ENCODE measurements at places on chromosomes 5 and 9. TPM values are rescaled to one million over a fixed set of nuclear protein-coding genes. Genes with fewer than 3 reads are reported as not detected.

DNA sequence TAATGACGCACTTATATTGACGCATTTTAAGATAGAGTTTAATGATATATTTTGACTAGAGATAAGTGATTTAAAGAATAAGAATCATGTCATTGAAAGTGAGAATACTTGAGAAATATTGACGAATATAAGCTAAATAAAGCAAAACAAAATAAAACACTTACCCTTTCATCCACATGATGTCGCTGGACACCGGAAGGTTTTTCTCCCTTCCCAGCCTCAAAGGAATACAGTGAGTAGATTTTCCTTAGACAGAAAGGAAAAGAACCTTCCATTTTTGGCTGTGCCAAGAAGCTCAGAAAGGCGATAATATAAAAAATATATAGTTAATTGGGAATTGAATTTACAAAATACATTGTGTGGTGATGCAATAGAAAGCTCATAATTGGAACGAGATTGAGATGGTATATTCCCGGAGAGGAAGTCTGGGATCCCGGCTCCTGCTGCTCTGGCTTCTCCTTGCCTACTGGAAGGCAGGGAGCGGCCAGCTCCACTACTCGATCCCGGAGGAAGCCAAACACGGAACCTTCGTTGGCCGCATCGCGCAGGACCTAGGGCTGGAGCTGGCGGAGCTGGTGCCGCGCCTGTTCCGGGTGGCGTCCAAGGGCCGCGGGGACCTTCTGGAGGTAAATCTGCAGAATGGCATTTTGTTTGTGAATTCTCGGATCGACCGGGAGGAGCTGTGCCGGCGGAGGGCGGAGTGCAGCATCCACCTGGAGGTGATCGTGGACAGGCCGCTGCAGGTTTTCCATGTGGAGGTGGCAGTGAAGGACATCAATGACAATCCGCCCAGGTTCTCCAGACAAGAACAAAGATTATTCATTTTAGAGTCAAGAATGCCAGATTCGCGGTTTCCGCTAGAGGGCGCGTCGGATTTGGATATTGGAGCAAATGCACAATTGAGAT is at the start of gene PCDHA5:
TSS of gene PCDHA5 (plus strand) at position 239 of the 906 bp plus-strand sequence.
- DNase-seq, result no peak

- DNase-seq, result no peak
Measured at GRCh38 chr9:16720386-16720785, 150.1 kb downstream of the BNC2 start.

- no peak for DNase-seq
Measured at GRCh38 chr9:99866398-99866797, 40.1 kb upstream of the STX17 start.

DNA sequence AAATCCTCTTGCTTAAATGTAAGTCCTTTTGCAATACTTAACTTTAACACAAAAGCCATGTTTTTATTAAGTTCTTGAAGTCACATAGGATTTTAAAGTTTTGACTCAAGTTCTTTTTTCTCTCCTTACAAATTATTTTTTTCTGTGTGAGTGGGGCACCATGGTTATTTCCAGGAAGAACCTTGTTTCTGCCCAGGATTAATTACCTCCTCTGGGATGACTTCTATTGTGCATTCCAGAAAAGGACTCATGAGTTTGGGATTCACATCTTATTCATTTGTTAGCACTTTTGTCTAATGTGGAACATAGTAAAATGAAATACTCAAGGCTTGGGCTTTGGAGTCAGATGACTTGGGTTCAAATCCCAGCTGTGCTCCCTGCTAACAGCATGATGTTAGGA is 421.4 kb upstream of the WWC1 start:
- no peak for DNase-seq

- no peak for DNase-seq
Measured at GRCh38 chr5:160843240-160843639, 8.8 kb downstream of the ATP10B start.

GRCh38 chr5:1565737-1566734 is 42.3 kb upstream of the LPCAT1 start:
- no peak for DNase-seq

The FBXO10 gene
- total RNA-seq, result 6.4 TPM

GRCh38 chr9:121298016-121298538 is 30.1 kb downstream of the GSN start:
- no peak for DNase-seq

DNA sequence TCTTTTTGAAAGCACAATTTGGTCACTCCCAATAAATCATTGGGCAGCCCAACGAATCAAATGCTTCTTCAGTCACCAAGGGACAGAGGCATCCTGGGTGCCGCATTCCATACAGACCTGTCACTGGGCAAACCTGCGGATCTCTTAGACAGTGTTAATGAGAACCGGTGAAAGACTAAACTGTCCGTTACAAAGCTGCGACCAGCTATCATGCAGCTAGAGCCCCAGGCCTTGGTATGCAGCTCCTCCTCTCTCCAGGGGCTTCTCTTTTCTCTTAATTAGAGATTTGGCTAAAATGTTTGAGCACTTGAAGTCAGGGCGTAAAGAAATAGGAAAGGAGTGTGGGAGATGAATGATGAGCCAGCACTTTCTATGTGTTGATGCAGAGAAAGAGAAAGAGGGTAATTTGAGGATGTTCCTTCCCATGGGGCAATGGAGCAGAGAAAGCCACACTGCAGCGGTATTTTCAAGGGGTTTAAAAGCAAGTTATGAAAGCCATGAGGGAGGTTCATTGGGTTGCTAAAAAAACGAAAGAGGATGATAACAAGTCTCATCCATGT is 175.3 kb downstream of the RFK start:
- DNase-seq, result no peak

DNA sequence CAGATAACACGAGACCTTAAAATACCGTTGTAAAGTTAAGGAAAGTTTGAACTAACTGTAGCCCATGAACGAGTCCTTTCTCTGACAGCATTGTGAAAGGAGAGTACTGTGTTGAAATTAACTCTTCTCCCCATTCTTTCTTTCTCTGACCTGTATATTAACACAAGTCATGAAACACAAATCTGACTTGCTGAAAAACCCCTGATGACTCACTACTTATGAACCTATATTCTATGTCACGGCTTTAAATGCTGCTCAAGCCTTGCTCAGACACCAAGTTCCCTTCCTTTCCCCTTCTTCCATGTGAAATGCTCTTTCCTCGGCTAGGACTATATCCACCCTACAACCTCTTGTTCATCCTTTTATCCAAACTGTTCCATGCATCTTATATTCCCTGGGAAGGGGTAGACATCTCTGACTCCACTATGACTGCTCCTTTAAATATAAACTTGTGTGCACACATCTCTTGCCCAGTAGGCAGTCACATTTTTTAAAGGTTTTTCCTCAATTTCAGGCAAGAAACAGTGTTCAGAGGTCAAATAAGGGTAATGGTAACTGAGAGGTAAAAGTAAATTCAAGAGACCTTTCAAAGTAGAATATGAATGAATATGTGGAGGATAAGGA is 142.9 kb downstream of the NFIB start:
- no peak for DNase-seq

GRCh38 chr5:138661291-138661960 is 86.2 kb upstream of the HSPA9 start:
- no peak for DNase-seq

GRCh38 chr9:93300175-93300572 is 116.2 kb downstream of the WNK2 start:
- no peak for DNase-seq

The GLRA1 gene
- total RNA-seq, result not detected

- no peak for DNase-seq
Measured at GRCh38 chr5:171966270-171966669, 40.2 kb downstream of the FBXW11 start.

DNA sequence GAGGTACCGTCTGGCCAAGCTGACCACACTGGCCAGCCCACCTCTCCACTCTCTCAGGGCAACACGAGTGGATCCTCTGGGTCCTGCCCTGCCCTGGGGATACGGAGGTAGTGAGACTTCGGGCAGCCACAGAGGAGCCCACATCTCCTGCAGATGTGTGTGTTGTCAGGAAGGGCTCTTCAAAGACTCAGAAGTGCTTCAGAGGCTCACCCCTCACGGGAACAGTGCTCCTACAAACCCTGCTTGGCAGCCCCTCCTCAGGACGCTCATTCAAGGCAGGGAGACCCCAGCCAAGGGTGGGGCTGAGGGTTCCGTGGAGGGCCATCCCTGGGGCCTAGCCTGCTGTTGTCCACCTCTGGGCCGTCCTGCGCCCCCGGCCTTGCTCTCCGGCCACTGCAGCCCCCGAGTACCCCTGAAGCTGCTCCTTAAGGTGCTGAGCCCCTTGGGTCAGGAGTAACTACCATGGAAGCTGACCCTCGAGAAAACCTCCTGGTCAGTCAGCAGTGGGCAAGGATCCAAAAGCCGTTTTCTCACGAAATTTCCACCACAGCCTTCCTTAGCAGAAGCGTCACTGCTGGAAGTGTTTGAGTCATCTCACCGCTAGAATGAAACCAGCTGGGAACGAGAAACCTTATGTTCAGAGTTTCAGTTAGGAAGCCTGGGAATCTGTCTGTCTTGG is 23.2 kb upstream of the LRRC14B start:
- peak; percentile 21 for DNase-seq

The CCDC192 gene
- not detected for total RNA-seq

DNA sequence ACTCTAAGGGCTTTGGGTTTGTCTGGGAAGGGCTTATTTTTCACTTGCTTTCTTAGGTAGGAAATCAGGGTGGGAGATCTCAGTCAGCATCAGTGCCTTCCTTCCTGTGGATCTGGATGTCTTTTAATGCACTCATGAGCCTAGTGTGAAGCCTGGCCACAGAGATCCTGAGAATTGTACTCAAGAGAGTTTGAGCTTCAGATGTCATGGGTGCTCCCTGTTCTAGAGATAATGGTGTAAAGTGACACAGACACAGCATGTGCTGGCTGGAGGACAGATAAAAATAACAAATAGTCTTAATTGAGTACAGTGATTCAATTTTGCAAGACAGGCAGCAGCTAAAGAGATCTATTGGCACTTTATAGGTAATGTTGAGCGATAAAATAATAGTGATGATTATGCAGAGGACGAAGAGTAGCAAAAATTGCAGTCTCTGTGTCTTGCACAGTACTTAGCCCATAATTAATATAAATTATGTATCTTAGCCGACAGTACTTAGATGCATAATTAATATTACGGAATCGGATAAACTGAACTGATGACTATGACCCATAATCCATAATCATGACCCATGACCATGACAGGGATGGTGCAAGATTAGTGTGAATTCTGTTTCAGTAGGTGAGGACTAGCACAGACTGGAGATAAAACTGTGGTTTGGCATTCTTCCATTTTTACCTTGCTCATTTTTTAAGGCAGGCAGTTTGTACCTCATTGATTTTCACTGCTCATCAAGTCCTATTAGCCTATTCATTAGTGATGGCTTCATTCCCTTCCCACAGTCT is 408.7 kb upstream of the PIK3R1 start:
- DNase-seq, result no peak

The CATSPER3 gene
- total RNA-seq, result 0.68 TPM

The TMEM250 gene
- 23.4 TPM for total RNA-seq

The AFAP1L1 gene
- total RNA-seq, result 38.6 TPM

The DMRTA1 gene
- total RNA-seq, result 0.26 TPM

GRCh38 chr5:11427569-11427968 is 476.7 kb downstream of the CTNND2 start:
- DNase-seq, result no peak
